GM12892 (cell line): ENCODE measurements at places on chromosomes 2 and 18.

- no peak for DNase-seq
Observed at GRCh38 chr2:203155406-203155805, 83.4 kb upstream of the CYP20A1 start.

- DNase-seq: no peak
Observed at GRCh38 chr2:33509908-33510585, 33.6 kb downstream of the RASGRP3 start.

DNA sequence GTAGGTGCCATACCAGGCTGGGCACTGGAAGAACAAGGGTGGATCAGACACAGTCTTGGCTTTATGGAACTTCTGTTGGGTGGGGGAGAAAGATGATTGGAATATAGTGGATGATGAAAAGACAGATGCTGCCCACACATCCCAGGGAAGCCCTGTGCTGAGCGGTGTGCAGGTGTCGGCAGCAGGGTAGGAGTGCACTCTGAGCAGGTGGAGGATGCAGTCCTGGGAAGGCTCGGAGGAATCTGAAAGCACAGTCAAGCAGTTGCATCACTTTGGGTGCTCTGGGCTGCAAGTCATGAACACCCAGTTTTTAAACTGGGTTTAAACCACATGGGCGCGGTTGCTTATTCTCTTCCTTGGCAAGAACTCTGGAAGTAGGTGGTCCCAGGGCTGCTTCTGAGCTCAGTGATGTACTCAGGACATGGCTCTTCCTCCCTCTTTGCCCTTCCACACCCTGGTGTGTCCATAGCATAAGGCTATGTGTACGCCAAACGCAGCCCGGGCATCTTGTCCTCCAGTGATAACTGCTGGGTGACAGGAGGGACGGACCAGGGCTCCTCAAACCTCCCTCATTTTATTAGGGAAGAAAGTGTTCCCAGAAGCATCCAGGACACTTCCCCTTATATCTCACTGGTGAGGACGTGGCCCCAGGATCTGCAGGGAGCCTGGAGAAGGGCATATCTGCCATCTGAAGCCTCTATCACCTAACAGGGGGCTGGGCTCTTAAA lies 84.0 kb downstream of the SH3RF3 start:
- no peak for DNase-seq

DNA sequence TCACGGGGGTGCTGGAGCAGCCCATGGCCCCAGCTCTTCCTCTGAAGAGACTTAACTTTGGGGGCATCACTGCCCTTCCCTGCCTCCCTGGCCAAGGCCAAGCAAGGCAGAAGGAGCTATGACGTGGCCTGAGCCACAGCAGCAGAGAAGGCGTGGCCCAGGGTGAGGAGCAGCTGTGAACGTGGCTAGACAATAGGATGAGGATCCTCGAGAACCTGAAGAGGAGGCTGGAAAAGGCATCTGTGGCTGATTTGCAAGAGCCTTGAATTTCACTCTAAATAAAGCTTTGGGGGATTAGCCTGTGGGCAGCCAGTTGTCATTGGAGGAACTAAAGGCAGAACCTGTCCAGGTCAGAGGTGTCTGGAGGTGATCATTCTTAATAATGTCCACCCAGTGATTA lies 652.9 kb upstream of the ID2 start:
- DNase-seq: no peak

- no peak for DNase-seq
Observed at GRCh38 chr2:128486640-128487375, 168.1 kb upstream of the HS6ST1 start.

DNA sequence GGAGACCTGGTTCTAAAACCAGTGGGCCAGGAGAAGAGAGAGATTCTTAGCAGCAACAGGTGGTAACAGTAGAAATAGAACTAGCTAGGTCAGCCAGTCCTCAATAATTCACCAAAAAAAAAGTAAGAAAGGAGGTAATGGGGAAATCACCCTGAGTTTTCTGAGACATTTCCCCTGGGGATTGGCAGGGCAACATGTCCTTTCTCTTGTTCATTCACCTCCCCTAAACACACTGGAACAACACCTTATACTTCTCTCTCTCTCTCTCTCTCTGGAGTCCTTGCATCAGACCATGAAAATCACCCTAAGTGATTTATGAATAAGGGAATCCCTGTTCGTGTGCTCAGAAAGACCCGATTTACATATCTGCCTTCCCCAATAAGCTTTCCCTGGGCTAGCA lies 64.8 kb downstream of the COX7A2L start:
- DNase-seq: no peak

DNA sequence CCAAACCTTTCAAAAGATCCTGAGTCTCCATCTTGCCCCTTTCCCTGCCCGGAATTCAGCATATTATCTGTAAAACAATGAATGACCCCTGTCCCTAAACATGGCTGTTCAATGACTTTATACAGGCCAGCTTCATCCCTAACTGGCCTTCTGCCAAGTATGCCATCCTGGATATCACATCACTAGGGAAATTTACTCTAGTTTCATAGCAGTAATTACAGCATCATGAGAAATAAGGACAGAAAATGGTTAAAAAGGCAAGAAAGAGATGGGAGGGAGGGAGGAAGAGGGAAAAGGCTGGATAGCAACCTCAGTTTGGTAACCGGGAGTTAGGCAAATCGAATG lies 4.4 kb downstream of the MBOAT2 start:
- no peak for DNase-seq

DNA sequence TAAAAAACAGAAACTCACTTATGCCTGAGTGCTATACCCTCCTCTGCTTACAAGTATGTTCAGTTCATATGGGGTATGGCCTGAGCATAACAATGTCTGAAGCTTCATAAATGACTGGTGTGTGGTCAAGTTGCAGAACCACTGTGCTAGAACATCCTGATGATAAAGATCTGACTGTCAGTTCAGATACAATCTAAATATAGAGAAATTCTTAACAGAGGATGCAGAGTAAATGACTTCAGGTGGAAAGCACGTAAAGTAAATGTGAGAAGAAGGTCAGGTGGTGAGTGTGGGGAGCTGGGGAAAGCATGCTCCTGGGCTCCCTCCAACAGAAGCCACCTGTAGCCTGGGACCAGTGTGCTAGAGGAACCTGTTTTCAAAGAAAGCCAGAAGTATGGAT lies 926.2 kb downstream of the TSN start:
- DNase-seq: no peak

- DNase-seq: peak; percentile 36
Observed at GRCh38 chr2:112646102-112646719, 472 bp downstream of the SLC20A1 start.

GRCh38 chr2:146776596-146776995 lies 1068.2 kb upstream of the ACVR2A start:
- no peak for DNase-seq

DNA sequence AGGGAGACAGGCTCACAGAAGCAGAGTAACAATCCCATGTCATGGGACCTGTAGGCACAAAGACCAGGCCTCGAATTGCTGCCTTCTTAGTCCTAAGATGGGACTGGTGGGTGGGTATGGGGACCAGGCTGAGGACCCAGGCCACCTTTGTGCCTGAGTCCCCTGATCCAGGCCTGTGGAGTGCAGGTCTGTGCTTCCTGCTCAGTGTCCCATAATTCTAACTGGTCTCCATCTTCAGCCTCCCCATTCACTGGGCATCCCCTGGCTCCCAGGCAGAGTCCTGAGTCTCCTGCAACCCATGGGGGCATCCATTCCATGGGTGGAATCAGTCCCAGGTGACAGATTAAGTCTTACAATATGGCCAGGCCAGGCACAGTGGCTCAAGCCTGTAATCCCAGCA lies 83.9 kb downstream of the SMAD7 start:
- no peak for DNase-seq

GRCh38 chr2:626491-627339 lies 50.5 kb downstream of the TMEM18 start:
- no peak for DNase-seq

DNA sequence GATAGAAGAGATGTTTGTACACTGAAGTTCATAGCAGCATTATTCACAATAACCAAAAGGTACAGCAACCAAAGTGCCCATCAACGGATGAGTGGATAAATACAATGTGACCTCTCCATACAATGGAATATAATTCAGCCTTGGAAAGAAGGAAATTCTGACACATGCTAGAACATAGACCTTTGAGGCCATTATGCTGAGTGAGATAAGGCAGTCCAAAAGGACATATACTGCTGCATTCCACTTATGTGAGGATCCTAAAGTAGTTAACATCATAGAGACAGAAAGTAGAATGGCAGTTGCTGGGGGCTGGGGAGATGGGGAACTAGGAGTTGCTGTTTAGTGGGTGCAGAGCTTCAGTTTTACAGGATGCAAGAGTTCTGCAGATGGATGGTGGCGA lies 38.2 kb upstream of the GLI2 start:
- no peak for DNase-seq

DNA sequence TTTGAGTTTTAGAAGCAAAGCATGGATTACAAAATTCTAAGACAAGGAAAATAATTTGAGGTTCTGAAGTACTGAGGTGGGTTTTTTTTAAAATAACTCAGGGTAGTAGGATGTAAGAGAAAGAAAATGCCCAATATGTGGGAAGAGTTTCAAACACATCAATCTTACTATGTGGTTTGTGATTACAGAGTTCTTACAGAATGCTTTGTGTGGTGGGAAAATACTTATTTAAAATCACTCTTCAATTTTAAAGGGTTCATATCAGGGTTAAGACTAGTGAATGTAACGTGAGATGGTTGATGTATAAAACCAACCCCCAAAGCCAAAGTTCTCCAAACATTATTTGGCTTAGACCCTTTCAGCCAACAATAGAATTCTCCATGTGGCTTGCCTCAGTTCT lies 173.5 kb downstream of the UBE2E3 start:
- no peak for DNase-seq

GRCh38 chr2:70041663-70042062 lies 45.6 kb upstream of the PCBP1 start:
- no peak for DNase-seq

DNA sequence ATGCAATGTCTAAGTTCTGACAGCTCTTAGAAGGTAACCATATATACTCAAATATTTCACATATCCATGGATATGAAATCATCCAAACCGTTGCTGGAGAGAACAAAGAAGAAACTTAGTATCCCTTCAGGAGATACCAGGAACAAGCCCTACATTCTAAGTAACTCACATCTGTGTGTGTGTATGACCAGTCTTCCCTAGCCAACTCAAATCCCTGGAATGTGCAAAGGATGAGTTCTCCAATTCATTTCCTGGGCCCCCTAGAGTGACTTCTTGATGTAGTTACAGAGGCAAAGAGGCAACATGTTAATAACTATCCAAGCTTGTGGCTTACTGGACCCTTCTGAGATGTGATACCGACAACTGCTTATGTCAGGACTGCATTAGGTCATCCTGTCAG lies 20.1 kb downstream of the TPGS2 start:
- no peak for DNase-seq

DNA sequence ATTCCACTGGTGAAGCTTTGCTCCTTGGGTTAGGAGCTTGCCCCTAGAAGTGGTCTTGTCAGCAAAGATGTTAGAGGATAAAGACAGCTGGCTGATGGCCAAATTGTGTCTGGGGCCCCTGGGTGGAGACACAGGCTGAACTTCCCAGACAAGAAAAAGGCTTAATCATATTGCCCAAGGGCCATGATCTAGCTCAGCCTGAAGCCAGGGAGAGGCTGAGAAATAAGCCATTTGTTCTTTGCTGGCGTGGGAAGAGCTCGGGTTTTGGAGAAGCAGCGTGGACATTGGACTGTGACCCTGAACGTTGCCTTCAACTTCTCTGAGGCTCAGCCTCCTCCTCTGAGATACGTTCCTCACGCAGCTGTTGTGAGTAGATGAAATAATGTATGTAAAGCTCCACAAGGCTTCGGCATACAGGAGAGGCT lies 153.0 kb downstream of the ZFP36L2 start:
- DNase-seq: no peak

- DNase-seq: no peak
Observed at GRCh38 chr18:70158992-70159717, 46.3 kb downstream of the RTTN start.

- DNase-seq: no peak
Observed at GRCh38 chr2:46779447-46779941, 136.1 kb downstream of the MCFD2 start.

DNA sequence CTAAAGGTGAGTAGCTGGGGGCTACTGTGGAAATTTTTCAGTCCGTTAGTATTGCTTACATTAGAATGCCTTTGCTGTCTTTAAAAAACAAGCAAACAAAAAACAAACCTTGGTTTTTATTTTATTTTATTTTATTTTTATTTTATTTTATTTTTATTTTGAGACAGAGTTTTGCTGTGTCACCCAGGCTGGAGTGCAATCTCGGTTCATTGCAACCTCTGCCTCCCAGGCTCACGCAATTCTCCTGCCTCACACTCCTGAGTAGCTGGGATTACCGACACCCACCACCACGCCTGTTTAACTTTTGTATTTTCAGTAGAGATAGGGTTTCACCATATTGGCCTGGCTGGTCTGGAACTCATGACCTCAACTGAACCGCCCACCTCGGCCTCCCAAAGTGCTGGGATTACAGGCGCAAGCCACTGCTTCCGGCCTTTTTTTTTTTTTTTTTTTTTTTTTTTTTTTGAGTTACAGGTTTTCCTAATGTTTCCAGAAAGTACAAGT lies 732.6 kb downstream of the KCNJ3 start:
- DNase-seq: no peak

DNA sequence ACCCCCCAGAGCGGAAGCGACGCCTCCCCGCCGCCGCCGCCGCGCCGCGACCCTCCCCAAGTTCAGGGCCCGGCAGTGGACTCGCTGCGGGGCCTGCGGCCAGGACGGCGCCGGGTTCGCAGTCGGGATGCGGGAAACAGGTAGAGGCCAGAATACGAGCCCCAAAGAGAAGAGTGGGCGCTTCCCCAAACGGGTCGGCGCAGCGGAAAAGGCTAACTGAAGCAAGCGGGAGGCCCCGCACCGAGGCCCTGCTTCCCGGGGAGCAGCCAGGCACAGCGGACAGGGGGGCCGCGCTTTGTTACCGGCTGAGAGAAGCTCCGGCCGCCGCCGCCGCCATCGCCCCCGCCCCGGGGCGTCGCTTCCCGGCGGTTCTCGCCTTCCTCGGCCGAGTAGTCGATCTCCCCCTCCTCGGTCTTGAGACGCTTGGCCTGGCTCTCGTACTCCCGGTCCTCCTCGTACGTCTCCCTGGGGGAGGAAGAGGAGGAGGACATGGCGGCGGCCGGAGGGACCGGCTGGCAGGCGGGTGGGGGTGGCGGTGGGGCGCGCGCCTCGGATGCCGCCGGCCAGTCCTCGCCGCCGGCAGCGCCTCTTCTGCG lies 494 bp downstream of the HNRNPLL start:
- no peak for DNase-seq

- no peak for DNase-seq
Observed at GRCh38 chr2:30147196-30147714, 448 bp downstream of the YPEL5 start.

- no peak for DNase-seq
Observed at GRCh38 chr2:217027414-217027813, 167.6 kb upstream of the TNP1 start.

GRCh38 chr2:157501026-157501425 lies 57.1 kb upstream of the CYTIP start:
- no peak for DNase-seq
